ENCODE measurements at places on chromosomes 1 and 21.

DNA sequence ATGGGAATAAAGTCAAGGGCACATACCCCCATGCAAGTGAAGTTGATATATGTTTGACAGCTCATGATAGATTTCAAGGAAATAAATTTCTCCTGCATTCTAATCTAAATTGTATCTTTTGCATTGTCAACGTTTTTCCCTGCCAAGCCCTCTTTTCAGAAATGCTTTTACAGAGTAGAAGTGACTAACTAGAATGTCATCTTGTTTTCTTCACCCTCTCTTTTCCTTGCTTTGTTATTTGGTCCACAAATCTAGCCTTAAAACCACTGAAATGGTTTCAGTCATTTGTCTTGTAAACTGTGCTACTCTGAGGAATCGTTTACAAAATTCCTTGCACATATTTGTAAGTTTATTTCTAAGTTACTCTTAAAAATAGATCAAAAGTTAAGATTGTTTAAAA, 600.8 kb upstream of the CXADR start:
- DNase-seq: no peak

DNA sequence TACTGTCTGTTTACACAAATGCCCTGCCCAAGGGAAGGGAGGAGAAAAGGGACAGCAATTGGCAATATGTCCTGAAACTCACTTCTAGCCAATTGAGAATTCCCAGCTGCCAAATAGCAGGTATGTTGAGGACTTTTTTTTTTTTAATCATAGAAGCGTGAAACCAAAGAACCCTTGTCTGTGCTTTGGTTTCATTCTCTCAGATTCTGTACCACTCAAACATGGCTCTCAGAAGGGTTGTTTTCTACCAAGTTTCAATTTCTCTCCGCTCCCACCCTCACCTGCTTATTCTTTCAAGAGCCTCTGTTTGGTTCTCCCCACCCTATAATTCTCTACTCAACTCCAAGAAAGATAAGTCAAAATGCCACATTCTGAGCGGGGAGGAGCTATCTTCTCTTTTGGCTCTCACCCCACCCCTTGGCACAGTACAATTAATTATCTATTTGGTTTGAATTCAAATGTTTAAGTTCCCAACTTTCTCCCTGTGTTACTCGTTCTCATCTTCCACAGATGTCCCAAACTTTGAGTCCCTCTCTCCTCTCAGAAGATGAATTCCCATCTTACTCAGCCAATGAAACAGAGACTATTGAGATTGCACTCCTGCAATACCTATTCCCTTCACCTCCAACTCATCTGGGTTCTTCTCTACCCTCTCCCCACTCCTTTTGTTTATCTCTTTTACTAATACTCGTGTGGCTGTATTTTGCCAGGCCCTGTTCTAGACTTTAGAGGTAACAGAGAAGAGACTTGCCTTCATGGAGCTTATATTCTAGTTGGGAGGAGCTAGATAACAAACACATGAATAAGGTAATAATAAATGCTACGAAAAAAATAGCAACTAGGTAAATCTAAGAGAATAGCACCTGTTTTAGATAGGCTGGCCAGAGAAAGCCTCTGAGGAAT, 3.9 kb upstream of the TP53BP2 start:
- peak; percentile 71 for DNase-seq

- no peak for DNase-seq
Measured at GRCh38 chr1:93559045-93559444, 111.1 kb downstream of the FNBP1L start.

DNA sequence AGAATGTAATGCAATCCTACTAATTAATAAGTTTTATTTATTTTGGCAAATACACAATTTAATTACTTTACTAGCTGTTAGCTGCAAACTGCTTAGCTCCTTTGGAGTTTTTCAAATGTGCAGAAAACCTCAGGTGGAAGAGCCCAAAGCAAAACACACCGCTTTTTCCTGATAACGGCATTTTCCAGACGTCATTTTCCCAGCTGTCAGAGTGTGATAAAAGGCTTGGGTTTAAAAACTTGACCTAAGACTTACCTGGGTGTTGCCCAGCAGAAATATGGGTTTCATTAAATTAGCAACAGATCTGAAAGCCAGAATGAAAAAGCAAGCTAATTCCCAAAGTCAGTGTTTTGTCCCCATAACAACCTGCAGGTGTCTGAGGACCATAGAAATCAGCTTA, 204.0 kb upstream of the HMCN1 start:
- DNase-seq: peak; percentile 25

DNA sequence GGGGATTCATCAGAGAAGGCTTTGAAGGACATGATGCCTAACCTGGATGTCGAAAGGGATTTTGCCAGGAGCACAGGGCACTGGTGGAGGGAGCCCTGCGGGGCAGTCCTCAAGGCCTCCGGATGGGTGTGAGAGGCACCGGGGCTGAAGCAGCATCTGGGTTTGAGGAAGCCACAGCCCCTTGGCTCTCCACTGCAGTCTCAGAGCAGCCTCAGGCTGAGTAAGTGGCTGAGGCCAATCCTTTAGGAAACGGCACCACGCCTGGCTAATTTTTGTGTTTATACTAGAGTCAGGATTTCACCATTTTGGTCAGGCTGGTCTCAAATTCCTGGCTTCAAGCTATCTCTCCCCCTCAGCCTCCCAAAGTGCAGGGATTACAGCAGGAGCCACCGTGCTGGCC, 12.0 kb downstream of the ERVH48-1 start:
- DNase-seq: no peak

GRCh38 chr1:30405081-30405480, 318.3 kb downstream of the MATN1 start:
- DNase-seq: no peak

DNA sequence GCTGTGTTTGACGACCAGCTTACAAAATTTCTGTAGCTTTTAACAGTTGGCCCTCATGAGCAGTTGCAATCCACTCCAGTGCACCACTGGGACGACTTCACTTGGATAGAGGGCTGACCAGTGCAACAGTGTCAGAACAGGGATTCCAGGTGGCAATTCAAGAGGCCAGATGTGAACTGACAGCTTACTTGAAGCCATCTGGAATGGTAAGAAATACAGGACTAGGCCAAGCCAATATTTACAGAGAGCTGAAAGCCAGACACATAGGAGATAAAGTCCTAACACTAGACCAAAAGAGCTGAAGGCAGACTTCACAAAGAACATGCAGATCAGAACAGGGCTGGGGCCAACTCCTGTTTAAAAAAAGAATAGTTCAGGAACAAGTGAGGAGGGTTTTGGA, 93.5 kb upstream of the NFIA start:
- DNase-seq: no peak

GRCh38 chr1:226664413-226665101, 74.5 kb downstream of the ITPKB start:
- no peak for DNase-seq

DNA sequence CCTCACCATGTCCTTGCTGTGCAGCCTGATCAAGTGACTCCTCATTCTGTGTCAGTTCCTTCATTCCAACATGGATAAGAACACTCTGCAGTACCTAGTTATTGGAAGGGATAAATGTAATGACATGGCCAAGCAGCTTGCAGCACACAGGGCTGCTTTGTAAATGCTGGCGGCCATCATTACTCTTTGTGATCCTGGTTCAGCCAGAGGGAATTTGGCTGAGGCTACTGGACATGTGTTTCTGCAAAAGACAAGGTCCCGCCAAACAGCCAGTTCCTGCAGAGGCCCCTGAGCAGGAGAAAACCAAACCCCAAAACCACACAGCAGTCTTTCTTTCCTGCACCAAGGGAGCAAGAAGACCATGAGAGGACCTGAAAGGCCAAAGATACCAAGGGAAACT, 495.8 kb downstream of the AJAP1 start:
- no peak for DNase-seq

DNA sequence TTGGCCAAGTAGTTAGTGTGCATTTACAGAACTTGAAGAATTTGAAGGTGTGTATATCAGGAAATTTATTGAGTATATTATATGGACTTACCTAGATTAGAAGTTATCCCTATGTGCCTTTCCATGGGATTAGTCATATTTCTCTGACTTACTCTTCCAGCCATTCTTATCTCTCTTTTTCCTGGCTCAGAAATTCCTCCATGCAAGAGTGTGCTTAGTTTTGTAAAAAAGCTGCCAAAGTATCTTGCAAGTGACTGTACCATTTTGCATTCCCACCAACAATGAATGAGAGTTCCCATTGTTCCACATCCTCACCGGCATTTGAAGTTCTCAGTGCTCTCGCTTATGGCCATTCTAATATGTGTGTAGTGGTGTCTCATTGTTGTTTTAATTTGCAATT, 82.2 kb upstream of the GUCA2B start:
- no peak for DNase-seq

DNA sequence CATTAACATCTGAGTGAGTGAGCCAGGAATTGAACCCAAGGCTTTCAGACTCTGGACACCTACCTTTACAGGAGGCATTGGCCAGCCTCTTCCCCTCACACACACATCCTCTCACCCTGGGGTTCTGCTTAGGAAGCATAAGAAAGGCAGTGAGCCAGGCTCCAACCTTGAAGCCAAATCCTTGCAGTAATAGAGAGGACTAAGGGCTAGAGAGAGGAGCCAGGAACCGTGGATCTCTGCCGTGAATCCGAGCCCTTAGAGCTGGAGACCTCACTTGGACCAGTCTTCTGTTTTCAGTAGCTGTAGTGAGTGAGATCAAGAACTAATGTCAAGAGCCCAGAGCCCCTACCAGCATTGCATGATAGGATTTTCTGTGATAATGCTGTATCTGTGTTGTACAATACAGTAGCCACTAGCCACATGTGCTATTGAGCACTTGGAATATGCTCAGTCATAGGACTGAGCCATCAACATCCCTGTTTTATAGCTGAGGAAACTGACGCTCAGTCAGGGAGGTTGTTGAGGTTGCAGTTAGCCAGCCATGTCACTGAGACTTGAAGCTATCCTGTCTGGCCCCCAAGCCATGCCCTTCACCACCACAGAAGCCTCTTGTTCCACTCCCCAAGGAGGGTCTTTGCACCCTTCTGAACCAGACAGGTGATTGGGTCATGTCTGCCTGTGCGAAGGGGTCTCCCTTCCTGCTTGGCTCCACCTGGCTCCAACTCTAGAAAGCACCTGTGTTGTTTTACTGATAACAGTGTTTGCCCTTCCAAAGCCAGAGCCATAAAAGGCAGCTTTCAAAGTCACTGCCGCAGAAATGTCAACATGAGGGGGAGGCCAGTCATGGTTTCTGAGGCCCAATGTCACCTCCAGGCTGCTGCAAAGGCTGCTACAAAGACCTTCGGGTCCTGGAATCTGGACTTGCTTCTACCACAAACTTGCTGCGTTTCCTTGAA, 101.1 kb upstream of the JUN start:
- no peak for DNase-seq

GRCh38 chr1:114729782-114730181, 13.2 kb upstream of the NRAS start:
- DNase-seq: no peak

DNA sequence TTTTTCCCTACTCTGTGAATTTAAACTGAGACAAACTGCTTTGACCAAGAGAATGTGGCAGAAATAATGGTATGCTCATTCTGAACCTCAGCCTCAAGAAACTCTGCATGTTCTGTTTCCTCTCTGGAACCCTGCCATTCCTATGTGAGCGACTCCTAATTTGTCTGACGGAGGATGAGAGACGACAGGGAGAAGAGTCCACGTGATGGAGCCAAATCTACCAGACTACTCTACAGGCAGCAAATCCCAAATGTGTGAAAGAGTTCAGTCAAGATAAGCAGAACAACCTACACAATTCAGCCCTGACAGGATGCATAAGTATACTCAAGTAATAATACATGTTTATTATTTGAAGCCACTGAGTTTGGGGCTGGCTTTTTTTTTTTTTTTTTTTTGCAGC, 153.5 kb downstream of the DPYD start:
- DNase-seq: no peak

GRCh38 chr1:224745924-224746323, 129.8 kb downstream of the CNIH3 start:
- DNase-seq: no peak

DNA sequence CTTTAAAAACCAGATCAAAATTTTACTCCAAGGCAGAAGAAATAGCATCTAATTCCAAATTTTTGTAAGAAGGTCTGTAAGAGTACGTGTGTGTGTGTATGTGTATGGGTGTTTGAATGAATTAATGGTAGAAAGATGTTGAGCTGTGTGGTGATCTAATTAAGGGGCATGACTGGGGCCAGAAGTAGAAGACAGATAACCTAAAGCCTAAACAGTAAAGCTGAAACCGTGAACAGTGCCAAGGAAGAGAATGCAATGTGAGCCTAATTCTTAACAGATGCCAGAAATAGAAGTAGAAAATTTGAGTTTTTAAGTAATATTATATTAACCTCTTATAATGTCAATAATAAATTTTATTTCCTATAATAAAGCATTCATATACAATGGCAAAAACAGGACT, 38.2 kb downstream of the BRINP3 start:
- DNase-seq: no peak

DNA sequence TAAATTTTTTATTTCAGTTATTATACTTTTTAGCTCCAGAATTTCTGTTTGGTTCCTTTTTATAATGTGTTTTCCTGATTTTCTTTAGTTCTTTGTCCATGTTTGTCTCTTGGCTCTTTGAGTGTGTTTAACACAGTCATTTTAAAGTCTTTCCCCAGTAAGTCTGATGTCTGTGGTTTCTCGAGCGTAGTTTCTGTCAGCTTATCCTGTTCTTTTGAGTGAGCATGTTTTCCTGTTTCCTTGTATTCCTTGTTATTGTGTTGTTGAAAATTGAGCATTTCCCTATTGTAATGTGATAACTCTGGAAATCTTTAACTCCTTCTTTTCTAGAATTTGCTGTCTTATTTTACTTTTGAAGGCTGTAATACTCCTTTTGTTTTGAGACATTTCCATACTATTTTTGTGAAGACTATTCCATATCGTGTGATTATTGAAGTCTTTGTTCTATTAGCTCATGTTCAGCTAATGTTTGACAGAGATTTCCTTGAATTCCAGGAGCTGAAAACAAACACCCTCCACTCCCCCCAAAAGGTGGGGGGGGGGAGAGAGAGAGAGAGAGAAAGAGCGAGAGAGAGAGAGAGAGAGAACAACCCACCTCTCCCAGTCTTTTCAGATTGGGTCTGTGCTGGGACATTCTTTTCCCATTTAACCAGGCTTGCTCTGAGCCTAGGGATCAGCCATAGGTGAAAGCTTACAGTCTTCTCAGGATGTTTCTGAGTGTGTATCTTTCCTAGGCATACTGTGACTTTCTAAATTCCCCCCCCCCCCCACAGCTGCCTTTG, 38.3 kb downstream of the SDCCAG8 start:
- no peak for DNase-seq

GRCh38 chr1:34763142-34763781, 3.7 kb downstream of the GJB4 start:
- no peak for DNase-seq

GRCh38 chr1:207698822-207699483, 52.9 kb upstream of the CD46 start:
- DNase-seq: peak; percentile 67

GRCh38 chr1:228283476-228284147, 75.8 kb downstream of the OBSCN start:
- DNase-seq: no peak

GRCh38 chr1:28160782-28161266, 15.7 kb downstream of the PTAFR start:
- no peak for DNase-seq

GRCh38 chr1:25743164-25744139, 56.5 kb upstream of the SELENON start:
- no peak for DNase-seq

- DNase-seq: no peak
Measured at GRCh38 chr1:73756817-73757216, 441.2 kb downstream of the LRRIQ3 start.
